Left ventricle myocardium inferior (tissue), 1 donor: ENCODE measurements at places on chromosomes 3 and 15.

DNA sequence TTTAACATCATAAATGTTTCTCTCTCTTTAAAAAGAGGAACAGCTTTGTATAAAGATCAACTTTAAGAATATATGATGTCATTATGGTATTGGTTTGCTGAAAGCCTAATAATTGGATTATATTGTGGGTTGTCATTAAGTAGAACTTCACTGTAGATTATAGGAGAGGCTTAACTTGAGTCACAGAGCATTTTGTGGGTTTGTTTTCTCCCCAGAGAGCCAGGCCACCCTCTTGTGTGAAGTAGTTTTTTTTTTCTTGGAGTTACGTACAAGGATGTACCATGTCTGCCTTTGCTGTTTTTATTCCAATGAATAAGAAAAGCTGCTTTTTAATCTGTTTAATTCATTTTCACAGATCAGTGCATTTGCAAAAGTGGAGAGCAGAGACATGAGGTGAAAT lies 354.8 kb upstream of the TBL1XR1 start:
- no peak for DNase-seq

GRCh38 chr3:20424086-20424485 lies 238.1 kb upstream of the SGO1 start:
- DNase-seq = no peak

GRCh38 chr15:67059127-67059553 lies 6.3 kb upstream of the SMAD3 start:
- DNase-seq = no peak

GRCh38 chr3:66441129-66441528 lies 59.7 kb downstream of the LRIG1 start:
- DNase-seq = no peak

GRCh38 chr3:13608969-13609725 lies 60.2 kb downstream of the FBLN2 start:
- DNase-seq = no peak

DNA sequence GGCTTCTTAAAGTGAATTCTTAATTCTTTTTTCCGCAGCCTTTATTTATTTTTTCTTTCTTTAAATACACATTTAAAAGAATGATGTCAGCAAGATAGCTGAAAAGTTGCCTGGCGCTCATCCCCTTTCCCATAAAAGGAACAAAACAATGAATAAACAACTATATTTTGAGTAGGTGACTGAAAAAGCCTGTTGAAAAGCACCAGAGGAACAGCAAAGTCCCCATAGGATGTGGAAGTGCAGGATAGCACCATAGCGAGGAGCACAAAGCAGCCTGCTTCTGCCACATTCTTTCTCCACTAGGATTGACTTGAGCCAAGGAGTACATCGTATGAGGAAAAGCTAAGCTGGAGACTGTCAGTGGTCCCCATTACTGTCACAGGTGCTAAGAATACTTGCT lies 754.9 kb downstream of the SQOR start:
- DNase-seq = no peak

DNA sequence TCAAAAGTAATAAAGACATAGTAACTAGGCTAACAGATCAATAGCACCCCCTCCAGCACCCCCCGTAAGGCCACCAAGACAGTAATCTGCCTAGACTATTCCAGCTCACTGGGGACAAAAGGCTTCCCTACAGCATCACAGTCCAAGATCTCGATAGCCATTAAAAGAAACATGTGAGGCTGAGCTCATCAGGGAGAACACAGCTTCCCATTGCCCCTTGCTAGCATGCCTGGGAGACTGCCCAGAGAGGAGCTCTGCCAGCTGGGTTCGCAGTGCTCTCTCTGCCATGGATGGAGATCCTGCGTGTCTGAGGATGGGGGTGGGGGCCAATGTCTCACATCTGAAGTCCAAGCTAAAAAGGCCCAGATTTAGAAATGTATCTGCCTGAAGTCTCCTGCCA lies 17.8 kb downstream of the LRIG1 start:
- peak; percentile 81 for DNase-seq

DNA sequence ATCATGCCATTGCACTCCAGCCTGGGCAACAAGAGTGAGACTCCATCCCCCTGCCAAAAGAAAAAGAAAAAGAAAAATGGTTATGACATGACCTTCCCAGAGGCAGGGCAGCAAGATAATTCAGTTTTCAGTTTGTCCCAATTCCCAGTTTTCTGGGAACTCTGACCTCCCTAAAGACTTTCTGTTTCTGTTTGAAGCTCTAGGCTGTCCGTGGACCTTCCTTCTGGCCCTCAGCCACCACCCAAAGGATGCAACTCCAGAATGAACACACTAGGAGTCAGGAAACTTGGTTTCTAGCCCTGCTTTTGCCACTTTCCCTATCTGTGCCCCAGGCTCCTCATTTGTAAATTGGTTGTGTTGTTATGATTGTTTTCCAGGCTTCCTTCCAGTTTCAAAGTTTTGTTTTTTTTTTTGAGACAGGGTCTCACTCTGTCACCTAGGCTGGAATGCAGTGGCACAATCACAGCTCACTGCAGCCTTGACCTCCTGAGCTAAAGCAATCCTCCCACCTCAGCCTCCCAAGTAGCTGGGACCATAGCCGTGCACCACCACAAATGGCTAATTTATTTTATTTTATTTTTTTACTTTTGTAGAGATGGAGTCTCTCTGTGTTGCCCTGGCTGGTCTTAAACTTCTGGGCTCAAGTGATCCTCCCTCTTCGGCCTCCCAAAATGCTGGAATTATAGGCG lies 68.6 kb downstream of the CDC25A start:
- DNase-seq = peak; percentile 61

- DNase-seq = no peak
Observed at GRCh38 chr15:77630956-77631744, 1.6 kb downstream of the LINGO1 start.

- DNase-seq = no peak
Observed at GRCh38 chr3:184296616-184297015, 2.4 kb upstream of the PSMD2 start.
